ENCODE measurements at places on chromosomes 7 and 10. TPM values are rescaled to one million over a fixed set of nuclear protein-coding genes. Genes with fewer than 3 reads are reported as not detected.

DNA sequence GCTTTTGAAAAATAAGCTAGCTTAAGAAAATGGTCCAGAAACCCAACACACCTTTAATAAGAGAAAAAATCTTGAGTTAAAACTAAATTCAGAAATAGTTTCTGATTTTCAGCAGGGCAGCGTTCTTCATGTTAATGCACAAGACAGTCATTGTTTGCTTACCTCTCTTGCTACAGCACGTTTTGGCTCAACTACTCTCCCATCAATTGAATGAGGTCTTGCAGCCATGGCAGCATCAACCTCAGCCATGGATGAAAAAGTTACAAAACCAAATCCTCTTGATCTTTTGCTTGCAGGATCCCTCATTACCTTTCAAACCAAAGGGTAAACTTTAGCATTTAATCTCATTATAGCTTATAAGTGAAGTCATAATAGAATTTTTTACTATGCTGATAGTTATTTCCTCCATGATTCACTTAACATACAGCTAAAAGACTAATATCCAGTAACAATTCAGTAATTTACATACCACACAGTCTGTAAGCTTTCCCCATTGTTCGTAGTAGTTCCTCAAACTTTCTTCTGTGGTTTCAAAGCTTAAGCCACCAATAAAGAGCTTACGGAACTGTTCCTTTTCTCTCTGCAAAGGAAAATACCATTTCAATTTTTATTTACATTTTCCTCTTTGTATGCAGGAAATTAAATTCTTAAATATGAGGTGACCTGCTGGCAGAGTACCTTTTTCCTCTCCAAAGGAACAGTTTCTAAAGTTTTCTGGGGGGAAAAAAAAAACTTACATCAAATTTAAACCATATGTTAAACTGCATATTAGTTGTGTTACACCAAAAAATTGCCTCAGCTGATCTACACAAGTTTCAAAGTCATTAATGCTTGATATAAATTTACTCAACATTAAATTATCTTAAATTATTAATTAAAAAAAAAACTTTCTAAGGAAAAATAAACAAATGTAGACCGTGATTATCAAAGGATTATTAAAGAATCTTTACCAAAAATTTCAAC is 3.1 kb downstream of the HNRNPA2B1 start:
- no peak for DNase-seq

- DNase-seq: no peak
Observed at GRCh38 chr7:53383131-53383530, 347.7 kb downstream of the POM121L12 start.

DNA sequence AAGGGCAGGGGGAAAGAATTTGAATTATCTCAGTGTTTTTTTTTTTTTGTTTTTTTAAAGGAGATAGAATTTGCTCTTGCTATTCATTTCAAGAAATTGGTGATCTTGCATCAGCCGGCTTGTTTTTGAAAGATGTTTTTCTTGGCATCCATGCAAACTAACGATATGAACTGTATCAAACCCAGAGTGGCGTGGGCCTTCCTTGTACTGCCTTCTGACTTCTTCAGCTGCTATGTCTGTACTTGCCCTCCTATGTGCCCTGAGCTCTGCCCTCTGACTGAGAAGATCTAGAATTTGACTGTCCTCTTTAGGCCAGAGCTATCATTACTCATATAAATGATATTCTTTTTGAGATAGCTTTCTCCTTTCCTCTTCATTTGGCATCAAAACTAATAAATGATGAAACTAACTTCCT is 183.1 kb downstream of the EXOC4 start:
- DNase-seq: no peak

DNA sequence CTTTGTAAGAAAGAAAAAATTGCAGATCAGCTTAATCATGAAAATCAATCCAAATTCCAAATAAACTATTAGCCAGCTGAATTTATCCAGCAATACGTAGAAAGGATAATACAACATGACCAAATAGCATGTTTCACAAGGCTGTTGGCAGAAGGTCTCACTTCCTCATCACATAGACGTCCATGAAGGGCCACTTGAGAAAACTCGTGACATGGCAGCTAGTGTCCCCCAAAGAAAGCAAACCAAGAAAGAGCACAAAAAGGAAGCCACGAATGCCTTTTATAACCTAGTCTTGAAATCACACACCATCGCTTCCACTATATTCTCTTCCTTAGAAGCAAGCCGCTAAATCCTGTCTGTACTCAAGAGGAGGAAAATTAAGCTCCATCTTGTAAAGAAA is 105.6 kb upstream of the NRBF2 start:
- DNase-seq: no peak

DNA sequence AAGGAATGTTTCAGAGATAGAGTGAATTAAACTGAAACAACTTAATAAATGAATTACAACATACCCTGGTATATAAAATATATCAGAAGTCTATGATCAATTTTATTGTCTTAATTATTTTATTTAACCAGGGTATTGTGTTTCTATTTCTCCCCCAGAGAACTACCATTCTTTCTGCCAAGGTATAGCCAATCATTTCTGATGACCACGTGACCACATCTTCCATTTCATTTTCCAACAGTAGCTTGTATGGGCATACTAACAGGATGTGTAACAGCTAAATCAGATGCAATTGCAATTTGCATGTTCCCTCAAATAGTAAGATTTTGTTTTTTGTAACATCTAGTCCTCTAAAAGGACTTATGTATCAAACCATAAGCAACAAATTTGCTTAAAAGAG is 123.9 kb upstream of the COL1A2 start:
- DNase-seq: no peak

DNA sequence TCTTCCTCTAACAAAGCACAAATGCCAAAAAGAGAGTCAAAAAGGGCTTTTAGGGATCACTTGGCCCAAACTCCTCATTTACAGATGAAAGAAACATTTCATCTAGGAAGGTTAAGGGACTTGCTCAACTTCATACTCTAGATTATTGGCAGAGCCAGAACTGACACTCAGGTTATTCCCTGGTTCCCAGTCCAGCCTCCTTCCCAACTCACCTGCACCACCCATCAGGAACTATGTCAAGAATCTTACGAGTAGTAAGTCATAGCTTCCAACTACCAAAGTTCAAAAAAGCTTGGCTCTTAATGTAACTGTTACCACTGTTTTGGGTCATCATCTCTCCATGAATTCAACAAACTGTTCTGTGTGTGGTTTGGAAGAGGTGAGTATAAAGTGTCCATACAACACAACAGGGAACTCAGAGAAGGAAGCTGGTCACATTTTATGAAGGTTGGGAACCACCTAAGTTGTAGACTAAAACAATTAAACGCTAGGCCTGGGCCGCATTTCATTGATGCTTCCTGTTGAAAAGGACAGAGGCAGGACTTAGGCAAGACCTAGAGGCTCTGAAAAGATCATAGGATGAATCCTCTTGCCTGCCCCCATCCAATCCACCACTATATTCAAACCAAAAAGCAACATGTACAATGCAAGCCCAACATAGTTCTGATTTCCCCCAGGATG is 9.1 kb downstream of the PIK3AP1 start:
- DNase-seq: no peak

DNA sequence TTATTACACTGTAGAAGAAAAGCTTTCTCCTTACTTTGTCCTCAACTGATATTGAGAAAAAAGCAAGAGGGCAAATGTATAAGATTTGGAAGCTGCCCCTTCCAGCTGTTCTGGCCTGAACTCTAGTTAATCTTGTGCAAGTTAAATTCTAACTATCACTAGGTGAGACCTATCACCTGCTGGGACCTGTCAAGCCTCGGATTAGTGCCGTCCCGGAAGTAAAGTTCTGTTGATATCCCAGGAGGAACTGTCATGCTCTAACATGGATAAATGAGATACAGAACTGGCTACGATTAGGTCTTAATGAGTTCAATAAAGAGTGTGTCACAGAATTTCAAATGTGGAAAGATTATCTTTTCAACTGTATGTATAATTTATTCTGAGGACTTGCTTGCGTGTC is 1.2 kb upstream of the BPGM start:
- DNase-seq: no peak

DNA sequence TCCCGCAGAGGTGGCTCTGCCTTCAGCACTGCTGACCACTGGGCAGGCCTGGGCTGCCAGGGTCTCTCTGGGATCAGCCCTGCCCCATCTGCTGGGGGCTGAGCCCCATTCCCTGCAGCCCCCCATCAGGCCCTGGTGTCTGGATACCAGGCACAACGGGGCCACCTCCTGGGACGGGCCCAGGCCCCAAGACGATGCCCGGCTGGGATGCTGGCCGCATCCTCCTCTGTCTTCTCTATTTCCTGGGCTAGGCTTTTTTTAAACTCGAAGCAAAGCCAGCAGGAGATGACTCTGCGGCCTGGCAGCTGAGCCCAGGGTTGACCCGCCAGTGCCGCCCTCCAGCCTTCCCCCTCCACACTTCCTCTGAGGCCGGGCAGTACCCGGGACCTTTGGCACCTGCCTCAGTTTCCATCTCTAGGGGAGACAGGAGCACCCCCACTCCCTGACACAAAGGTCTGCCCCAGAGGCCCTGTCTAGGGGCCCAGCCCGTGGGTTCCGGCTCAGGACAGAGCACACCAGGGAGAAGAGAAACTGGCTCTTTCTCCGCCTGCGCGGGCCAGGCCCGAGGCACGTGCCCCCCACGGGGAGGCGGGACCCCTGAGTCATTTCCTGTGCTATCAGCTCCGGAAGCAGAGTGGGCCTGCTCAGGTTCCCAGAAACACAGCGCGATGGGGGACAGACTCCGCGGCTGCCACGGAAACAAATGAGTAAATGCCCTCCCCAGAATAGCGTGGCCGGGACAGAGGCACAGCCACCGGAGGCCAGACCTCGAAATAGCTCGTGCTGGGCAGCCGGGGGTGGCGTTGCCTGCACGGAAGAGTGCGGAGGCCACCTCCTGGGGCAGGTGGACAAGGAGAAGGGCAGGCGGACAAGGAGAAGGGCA is 84.6 kb upstream of the PDGFA start:
- peak; percentile 81 for DNase-seq

- DNase-seq: no peak
Observed at GRCh38 chr10:7255517-7255916, 155.3 kb downstream of the SFMBT2 start.

- no peak for DNase-seq
Observed at GRCh38 chr10:59387951-59388670, 25.8 kb upstream of the FAM13C start.

The RAMP3 gene
- not detected for total RNA-seq

The MRLN gene
- total RNA-seq: not detected

The LOXL4 gene
- total RNA-seq: not detected

The ELFN1 gene
- total RNA-seq: not detected

The TSPAN33 gene
- total RNA-seq: 332 TPM

The FAM25G gene
- not detected for total RNA-seq

The FOXP2 gene
- not detected for total RNA-seq

The SERPINE1 gene
- total RNA-seq: not detected
